ENCODE measurements at places on chromosomes 13 and 19.

GRCh38 chr13:98632961-98633360, 56.1 kb upstream of the STK24 start:
- no peak for DNase-seq

GRCh38 chr13:76853481-76853880, 32.7 kb downstream of the KCTD12 start:
- no peak for DNase-seq

GRCh38 chr13:91216928-91217700, 130.4 kb upstream of the MIR17HG start:
- no peak for DNase-seq

DNA sequence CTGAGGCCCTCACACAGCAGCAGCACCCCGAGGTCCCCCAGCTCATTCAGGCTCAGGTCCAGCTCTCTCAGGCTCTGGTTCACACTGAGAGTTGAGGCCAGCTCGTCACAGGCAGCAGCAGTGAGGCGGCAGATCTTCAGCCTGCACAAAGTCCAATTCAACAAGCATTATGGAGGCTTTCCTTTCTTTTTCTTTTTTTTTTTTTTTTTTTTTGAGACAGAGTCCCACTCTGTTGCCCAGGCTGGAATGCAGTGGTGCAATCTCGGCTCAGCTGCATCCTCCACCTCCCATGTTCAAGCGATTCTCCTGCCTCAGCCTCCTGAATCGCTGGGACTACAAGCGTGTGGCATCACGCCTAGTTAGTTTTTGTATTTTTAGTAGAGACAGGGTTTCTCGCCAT, 22.9 kb downstream of the NLRP12 start:
- DNase-seq, result no peak

- DNase-seq, result no peak
Measured at GRCh38 chr19:49651029-49651819, 9.2 kb downstream of the SCAF1 start.

- no peak for DNase-seq
Measured at GRCh38 chr19:9671655-9672054, 3.2 kb downstream of the ZNF562 start.

DNA sequence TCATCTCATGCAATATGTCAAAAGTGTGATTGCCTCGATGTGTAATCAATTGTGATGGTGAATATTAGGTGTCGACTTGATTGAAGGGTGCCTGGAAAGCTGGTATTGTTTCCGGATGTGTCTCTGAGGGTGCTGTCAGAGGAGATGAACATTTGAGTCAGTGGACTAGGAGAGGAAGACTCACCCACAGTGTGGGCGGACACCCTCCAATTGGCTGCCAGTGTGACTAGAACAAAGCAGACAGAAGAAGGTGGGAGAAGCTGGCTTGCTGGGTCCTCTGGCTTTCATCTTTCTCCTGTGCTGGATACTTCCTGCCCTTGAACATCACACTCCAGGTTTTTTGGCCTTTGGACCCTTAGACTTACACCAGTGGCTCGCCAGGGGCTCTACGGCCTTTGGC, 15.5 kb upstream of the CABP5 start:
- DNase-seq, result no peak

GRCh38 chr13:95499811-95500712, 52.5 kb upstream of the CLDN10 start:
- DNase-seq, result no peak

DNA sequence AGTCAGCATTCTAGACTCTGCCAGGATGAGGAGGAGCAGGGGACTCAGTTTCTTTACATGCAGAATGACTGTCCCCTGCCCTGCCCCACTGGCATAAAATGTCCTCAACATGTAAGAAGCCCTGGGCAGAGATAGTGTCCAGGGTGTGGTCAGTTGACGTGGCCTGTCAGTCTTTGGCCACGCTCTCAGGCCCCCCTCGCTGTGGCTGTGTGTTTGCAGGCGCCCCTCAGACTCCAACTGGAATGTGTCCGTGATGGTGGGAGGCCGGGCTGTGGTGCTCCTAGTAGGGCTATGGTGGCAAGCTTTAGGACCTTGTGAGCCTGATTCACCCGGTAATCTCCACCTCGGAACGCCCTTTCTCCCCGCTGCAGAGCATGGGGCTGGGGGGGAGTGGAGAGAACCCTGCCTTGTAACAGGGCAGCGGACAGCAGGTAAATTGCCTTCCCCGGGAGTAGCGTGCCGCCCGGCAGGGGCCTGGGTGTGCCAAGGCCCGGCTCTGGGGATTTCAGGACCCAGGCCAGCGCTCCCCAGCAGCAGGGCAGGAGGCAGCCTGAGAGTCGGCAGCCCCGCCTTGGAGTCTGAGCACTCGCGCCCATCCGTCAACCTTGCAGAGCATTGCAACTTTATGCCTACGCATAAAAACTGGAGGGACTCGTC, 62.3 kb downstream of the CHST8 start:
- no peak for DNase-seq

- no peak for DNase-seq
Measured at GRCh38 chr19:55498246-55498840, 10.1 kb downstream of the SSC5D start.

DNA sequence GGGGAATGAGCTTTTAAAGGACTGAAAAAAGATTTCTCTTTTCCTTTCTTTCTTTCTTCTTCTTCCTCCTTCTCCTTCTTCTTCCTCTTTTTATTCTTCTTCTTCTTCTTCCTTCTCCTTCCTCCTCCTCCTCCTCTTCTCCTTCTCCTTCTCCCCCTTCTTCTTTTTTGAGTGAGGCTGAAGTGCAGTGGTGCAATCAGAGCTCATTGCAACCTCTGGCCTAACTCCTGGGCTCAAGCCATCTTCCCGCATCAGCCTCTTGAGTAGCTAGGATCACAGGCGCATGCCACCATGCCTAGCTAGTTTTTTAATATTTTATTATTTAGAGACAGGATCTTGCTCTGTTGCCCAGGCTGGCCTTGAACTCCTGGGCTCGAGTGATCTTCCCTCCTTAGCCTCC, 120.9 kb upstream of the KL start:
- DNase-seq, result no peak

DNA sequence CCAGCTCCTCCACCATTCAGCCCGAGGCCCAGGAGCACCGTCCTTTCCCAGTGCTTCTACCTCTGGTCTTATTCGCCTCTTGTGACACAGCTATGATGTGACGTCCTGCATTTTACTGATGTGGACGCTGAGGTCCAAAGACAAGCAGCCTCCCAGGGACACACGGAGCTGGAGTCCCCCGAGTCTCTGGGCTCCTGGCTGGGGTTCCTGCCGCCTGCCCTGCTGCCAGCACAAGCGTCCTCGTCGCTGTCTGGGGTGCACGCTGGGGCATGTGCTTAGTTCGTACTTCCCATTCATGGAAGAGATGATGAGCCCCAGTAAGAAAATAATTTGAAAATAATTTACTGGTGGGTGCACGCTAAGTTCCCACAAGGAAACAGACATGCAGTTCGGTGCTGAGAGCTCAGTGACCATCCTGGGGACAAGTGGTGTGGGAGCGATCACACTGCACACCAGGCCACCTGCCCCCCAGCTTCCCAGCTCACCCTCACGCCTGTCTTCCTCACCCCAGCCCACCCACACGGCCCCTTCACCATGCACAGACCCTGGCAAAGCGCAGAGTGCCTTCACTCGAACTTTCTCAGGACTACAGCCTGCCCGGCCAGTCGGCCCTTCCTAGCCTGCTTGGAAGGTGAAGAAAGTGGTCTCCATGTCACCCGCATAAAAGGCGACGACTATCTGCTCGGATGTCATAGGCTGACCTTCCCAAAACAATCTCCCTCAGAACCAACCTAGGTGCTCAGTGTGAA, 14.2 kb upstream of the CFAP97D2 start:
- DNase-seq, result no peak

- no peak for DNase-seq
Measured at GRCh38 chr13:45168555-45168930, 32.3 kb downstream of the KCTD4 start.

GRCh38 chr19:5805462-5806132, 730 bp downstream of the NRTN start:
- peak; percentile 55 for DNase-seq

DNA sequence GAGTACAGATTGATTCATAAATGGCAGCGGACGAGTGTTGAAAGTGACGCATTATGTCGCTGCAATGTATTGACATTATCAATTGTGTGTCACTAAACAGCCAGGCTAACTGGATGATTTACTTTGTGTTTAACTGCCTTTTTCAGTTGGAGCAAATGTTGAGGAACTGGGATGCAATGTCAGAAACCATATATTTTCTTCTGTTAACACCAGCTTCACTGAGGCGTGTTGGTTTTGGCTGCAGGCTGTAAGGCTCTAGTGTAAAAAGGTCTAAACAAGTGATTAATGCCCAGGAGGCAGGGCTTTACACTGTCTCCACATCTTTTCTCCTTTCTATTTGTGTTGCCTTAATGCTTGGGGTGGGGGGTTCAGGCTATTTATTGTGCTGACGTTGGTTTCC, 80.1 kb downstream of the GGACT start:
- DNase-seq, result no peak

DNA sequence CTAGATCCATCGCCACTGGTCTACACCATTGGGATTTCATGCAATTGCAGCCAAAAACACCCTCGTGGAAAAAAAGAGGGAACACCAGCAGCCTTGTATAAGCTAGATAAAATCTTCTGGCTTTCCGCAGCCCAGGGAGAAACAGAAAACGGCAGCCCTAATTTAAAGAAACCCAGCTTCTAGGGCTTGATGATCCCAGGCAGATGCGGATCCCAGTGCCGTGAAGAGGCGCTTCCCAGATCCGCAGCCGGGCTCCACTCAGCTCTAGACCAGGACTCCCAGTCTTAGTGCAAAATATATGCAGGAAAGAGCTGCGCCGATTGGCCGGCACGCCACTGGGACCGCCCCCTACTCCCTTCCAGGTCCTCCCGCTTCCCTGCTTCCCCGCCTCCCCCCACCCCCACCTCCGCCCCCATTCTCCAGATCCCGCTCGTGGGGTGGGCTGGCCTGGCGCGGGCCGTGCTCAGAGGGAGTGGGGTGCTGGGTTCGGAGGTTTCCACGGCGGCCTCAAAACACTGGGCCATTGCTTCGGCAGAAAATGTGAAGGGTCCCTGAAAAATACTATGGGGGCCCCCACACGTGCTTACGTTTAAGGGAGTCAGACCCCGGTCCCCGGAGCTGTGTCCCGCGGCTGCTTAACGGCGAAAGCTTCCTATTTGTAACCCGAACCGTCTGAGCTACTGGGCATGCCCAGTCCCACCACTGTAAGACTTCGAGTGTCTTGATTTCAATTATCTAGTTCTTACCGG, 63.1 kb downstream of the SERP2 start:
- peak; percentile 12 for DNase-seq
